ENCODE measurements at places on chromosomes 7 and 10. TPM values are rescaled to one million over a fixed set of nuclear protein-coding genes. Genes with fewer than 3 reads are reported as not detected.

Gene LLCFC1
- total RNA-seq: not detected

Gene NODAL
- total RNA-seq: not detected

Gene CUBN
- total RNA-seq: 0.67 TPM

Gene TEX36
- total RNA-seq: not detected

Gene WNT8B
- total RNA-seq: not detected

Gene GARIN1A
- total RNA-seq: 0.50 TPM

Gene NEURL1
- total RNA-seq: 3.9 TPM

Gene HMX2
- total RNA-seq: not detected

Gene CCL26
- total RNA-seq: not detected

Gene CALHM1
- not detected for total RNA-seq

Gene BRI3
- total RNA-seq: 14.0 TPM

Gene TMEM184A
- 1.6 TPM for total RNA-seq

Gene DNAH11
- total RNA-seq: 0.50 TPM

Gene CCDC172
- not detected for total RNA-seq

Gene IL15RA
- 9.2 TPM for total RNA-seq

Gene NAT16
- total RNA-seq: not detected

Gene TMEM26
- total RNA-seq: 5.5 TPM

Gene CFAP70
- total RNA-seq: 2.3 TPM

Gene FBXL15
- total RNA-seq: 5.8 TPM

Gene DDX21
- total RNA-seq: 32.3 TPM

Gene GPNMB
- total RNA-seq: 10.5 TPM

Gene PHYHIPL
- 2.5 TPM for total RNA-seq

Gene PPP1R3A
- total RNA-seq: not detected

Gene AIFM2
- total RNA-seq: 9.5 TPM

Data from liver (tissue), 10 donors.